ENCODE measurements at places on chromosomes 13 and 19. TPM values are rescaled to one million over a fixed set of nuclear protein-coding genes. Genes with fewer than 3 reads are reported as not detected.

POSTN gene
- not detected for total RNA-seq

ADGRE1 gene
- 0.16 TPM for total RNA-seq

CLIP3 gene
- 1.5 TPM for total RNA-seq

EXOC3L2 gene
- not detected for total RNA-seq

ANKRD24 gene
- total RNA-seq: 0.05 TPM

CLDND2 gene
- total RNA-seq: not detected

PNMA8B gene
- not detected for total RNA-seq

DPF1 gene
- total RNA-seq: 10.5 TPM

PSPN gene
- 1.3 TPM for total RNA-seq

IGFL2 gene
- total RNA-seq: not detected

DOHH gene
- total RNA-seq: 29.4 TPM

SBK3 gene
- 0.32 TPM for total RNA-seq

LENG9 gene
- 4.0 TPM for total RNA-seq

ETV2 gene
- 9.0 TPM for total RNA-seq

APC2 gene
- 0.25 TPM for total RNA-seq

DNA sequence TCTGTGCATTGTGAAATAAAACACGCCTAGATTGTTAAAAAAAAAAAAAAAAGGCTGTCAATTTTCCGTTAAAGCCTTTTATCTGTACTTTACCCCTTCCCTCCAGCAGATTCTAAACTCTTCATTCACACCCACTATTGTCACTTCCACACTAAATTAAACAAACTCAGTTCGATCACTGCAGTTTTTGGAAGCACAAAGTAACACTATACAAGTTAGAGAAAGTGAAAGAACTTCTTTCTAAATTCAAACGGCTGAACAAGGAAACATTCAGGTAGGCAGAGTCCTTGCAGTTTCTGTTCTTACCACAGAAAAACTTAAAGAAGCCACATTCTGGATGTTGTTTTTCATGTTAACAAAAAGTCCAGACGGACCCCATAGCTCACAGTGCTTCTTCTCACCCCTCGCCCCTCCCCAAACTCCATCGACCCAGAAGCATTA, 27.5 kb upstream of the UBE2L5 start:
- DNase-seq: no peak

DNA sequence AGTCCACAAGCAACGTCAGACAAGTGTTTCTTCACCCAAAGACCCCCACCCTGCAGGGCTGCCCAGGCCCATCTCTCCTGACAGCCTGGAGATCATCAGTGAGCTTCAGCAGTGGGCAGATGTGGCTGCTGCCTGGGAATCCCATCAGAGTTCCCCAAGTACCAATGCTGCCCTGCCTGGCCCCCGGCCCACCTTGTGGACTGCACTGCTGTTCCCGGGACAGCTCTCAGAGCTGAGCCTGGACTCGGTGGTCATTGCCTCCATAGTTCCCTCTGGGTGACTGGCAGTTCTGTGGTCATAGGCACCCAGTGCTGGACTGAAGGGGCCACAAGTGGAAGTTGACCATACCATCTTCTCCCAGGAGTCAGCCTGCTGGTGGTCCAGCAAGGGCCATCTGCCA, 24.5 kb upstream of the ZNF492 start:
- DNase-seq: no peak

- no peak for DNase-seq
These were observed 20.4 kb downstream of the ZNF574 start for GRCh38 chr19:42096255-42096837.

DNA sequence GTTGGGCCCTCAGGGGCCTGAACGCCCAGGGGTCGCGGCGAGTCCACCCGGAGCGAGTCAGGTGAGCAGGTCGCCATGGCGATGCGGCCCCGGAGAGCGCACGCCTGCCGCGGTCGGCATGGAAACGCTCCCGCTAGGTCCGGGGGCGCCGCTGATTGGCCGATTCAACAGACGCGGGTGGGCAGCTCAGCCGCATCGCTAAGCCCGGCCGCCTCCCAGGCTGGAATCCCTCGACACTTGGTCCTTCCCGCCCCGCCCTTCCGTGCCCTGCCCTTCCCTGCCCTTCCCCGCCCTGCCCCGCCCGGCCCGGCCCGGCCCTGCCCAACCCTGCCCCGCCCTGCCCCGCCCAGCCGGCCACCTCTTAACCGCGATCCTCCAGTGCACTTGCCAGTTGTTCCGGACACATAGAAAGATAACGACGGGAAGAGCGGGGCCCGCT, at the start of gene CCNA1:
TSS of gene CCNA1 (plus strand) at position 390 of the 439 bp plus-strand sequence. CDS start 562 bp downstream, outside the sequence.
- DNase-seq: no peak

- peak; percentile 87 for DNase-seq
These were observed 50.1 kb downstream of the PCCA start for GRCh38 chr13:100138859-100139491.

GRCh38 chr13:44300895-44301638, 72.6 kb upstream of the SERP2 start:
- DNase-seq: peak; percentile 50

GRCh38 chr13:106587787-106588186, 19.9 kb upstream of the ARGLU1 start:
- DNase-seq: no peak

DNA sequence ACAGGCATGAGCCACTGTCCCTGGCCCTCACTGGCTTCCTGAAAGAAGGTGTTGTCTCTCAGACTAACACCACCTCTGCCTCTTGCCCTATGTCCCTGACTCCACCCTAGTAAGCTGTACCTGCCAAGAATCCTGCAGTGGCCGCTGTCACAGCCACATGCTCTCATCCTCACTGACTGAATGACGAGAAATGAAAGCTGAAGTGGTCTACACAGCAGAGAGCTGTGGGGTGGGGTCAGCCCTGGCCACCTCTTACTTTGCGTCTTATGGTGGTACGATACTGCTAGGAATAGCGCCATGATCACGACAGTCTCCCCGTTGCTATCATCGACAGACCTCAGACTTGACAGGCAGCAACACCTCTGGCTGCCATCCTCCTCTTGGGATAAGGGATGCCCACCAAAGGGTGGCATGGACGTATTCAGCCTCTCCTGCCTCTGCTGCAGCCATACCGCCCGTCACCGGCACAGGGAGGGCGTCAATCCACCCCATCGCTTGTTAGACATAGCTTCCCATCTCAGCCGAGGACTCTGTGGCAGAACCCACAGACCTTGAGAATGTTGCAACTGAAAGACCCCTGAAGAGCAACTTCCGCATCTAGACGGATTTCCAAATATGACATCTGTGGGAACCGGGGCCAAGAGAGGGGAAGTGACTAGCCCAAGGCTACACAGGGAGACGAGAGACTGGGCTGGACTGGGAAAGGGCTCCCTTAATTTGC, 809 bp downstream of the MYO1F start:
- DNase-seq: no peak

DNA sequence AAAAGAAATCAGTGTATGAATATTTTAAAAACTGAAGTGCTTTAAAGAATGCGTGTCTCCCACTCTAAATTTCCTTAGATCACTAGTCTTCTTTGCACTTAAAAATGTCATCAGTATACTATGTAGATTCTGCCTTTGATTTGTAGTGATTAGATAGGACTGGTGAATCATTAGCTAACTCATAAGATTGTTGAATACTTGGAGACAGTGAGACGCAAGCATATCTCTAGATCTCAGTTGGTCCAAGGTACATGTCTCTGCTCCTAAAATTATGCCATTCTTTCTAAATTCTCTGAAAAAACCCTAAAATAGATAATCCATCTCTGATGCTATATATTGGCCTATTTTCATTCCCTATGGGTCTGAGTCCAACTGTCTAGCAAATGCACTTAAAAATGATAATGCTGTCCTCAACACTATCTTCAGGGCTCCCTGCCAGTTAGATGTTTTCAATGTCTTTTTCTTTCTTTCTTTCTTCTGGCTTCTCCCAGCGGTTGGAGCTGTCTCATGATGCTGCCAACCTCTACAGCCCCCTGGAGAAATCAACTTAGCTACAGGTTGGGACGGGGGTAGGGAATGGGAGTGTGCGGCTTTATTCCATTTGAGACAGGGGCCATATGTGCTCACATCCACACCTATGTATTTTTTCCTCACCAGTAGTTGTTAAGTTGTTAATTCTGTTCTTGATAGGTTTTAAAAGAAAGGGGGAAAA, 301.0 kb downstream of the NDFIP2 start:
- no peak for DNase-seq

DNA sequence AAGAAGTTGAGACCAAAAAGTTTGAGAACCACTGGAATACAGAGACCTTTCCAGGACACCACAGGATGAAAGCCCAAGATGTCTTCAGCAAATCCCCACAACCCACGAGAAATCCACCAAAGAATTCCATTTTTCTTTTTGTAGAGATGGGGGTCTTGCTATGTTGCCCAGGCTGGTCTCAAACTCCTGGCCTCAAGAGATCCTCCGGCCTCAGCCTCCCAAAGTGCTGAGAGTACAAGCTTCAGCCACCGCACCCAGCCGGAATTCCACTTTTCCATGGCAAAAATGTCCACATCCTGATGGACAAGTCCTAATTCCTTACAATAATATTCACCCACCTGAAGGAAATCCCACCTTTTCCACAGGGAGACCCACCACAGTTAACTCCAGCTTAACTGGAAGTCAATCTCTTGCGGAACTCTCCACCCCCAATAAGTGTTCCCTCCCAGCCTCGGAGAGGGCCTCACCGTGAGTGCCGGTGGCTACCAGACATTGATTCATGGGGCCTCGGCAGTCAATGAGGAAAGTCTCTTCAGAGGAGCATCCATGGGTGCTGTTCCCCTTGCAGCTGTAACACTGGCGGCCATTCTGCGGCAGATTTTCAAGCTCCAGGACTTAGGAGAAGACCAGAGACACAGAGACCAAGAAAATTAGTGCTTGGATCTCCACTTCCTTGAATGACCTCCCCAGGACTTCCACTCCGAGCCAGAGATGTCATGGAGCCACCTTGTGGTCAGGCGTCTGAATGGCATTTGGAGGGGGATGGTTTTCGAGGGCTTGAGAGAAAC, 12.3 kb upstream of the CADM4 start:
- peak; percentile 61 for DNase-seq

- DNase-seq: no peak
These were observed 35.8 kb upstream of the XPO4 start for GRCh38 chr13:20938302-20938701.

DNA sequence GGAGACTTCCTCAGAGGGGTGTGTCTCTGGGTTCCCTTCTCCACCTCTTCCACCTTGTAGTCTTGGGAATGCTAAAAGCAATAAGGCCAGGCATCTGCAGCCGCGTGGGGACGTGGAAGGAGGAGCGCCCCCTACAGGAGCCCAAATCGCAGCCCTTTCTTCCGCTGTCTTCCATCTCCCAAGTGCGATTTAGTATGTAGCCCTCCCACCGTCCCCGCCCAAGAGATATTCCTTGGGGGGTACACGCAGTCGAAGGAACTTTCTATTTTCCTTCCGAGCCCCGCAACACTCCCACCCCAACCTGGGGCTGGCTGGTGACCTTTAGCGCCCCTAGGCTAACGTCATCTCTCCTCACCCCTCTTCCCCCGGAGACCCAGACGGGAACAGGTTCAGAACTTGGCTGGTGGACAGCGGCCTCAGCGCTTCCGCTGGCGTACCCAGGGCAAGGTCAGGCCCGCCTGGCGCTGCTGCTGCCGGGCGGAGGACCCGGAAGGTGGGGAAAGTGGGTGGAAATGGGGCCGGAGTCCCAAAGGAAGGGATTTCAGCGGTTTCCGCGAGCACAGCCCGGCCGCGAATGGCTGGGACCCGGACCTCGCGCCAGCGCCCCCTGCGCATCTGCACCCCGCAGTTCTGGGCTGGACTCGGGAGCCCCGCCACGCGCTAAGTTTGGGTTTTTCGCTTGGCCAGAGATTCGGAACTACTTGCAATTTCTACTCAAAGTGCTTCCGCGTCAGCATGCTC, 2.1 kb upstream of the PCDH8 start:
- DNase-seq: peak; percentile 21

DNA sequence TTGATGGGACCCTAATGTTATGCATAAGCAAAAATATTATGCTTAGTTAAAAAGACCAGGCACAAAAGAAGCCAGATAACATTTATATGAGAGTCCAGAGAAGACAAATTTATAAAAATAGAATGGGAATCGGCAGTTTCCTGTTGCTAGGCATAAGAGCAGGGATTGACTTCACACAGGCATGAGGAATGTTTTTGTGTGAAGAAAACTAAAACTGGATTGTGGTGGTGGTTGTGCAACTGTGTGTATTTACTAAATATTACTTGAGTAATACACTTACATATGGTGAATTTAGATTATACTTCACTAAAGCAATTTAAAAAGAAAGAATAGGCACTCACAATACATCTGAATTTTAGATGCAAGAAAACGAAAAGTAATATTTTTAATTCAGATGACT, 108.3 kb downstream of the SLITRK1 start:
- DNase-seq: no peak

DNA sequence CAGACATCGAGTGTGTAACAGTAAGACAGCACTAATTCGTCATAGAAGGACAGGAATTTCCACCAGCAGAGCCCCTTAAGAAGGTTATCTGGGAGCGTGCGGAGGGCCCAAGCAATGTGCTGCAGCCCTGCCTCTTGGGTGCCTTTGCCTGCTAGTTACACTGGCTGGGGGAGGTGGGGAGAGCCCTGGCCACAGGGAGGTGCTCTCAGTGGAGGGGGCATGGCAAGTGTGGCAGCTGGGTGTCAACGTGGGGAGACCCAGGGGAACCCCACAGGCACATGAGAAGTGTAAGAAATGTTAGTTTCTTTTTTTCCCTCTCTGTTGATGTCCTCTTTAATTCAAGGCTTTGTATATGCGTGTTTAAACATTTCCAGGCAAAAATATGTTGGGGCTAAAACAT, 50.9 kb upstream of the TMTC4 start:
- DNase-seq: no peak

- DNase-seq: no peak
These were observed 44.9 kb upstream of the NBEA start for GRCh38 chr13:34897220-34897619.

DNA sequence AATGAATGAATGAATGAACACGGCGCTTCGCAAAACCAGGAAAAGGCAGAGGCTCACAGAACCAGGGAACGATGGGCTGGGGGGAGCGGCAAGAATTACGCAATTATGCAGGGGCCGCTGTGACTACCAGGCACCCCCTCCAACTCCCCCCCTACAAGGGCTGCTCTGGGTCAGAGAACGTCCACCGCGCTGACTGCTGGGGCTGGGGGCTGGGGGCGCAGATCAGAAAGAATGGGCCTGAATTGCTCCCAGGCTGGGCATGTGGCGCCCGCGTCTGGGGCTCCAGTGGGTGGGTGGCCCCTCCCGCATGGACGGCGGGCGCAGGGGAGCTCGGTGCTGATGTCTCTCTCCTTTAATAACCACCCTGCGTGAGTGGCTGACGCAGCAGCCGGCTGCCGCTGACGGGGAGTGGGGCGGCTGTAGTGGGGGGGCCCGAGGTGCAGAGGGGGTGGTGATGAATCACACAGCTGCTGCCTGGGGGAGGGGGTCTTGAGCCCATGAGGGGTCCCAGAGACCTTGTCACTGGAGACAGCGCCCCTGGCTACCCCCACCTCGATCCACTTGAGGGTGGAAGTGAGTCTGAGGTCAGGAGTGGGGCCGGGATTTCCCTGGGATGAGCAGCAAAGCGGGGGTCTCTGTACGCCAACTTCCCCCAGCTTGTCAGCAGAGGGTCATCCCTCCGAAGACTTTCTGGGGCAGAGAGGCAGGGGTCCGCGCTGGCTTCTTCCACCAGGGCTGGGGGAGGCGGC, 1.5 kb upstream of the CIRBP start:
- no peak for DNase-seq

Measured in SJSA1 (cell line).